Activated CD4-positive, alpha-beta T cell treated with anti-CD3 and anti-CD28 coated beads, Interleukin-2, amount 10 ng/mL, durations not matched to agents 7 days and 5 days (primary cell): ENCODE measurements at places on chromosomes 6 and 20. TPM values are rescaled to one million over a fixed set of nuclear protein-coding genes. Genes with fewer than 3 reads are reported as not detected.

- peaks cover 21% of the 10 kb centered on the region for H3K27me3 ChIP-seq
- peaks cover 30% of the 10 kb centered on the region for H3K4me1 ChIP-seq
- no peak overlapping the region for H3K27ac ChIP-seq
- H3K36me3 ChIP-seq, result peaks cover 19% of the 10 kb centered on the region
- DNase-seq, result no peak
Observed at GRCh38 chr20:49582413-49583334, 14.7 kb upstream of the PTGIS start.

- DNase-seq, result no peak
- H3K4me3 ChIP-seq, result no peak overlapping the region
- H3K36me3 ChIP-seq, result no peaks in the 10 kb centered on the region
- H3K27ac ChIP-seq, result no peak overlapping the region
- H3K27me3 ChIP-seq, result no peaks in the 10 kb centered on the region
- no peaks in the 10 kb centered on the region for H3K4me1 ChIP-seq
Observed at GRCh38 chr6:24481449-24481848, 7.9 kb downstream of the GPLD1 start.

DNA sequence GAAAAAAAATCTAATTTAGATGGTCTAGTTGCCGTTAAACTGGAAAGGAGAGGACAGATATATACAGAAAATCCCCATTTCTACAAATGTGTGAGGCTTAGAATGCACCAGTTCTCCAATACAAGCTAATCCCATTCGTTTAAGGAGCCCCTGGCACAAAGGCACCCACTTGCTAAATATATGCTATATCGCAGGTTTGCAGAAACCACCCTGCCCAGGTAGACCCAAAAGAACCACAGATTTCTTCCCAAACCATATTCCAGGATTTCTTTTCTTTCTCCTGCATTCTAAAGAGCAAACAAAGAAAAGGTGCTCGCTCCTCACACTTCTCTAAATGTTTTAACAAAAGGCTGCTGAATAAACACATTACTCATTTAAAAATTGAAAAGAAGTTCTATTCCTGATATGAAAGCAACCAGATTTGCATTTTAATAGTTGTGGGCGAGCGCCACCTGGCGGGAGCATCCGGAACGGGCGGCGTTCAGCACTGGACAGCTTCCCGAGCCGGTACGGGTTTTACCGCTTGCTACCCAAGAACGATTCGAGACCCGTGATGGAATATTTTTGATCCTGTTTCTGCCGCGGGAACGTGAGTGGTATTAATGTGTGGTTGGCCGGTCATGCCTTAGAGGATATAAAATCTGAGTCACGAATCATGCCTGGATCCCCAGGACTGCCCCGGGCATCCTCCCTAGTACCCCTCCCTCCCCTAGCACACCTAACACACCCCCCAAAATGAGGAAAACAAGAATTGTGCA, 2.1 kb downstream of the PTPRT start:
- peaks cover 5% of the 10 kb centered on the region for H3K4me1 ChIP-seq
- no peaks in the 10 kb centered on the region for H3K36me3 ChIP-seq
- H3K4me3 ChIP-seq, result no peak overlapping the region
- no peak overlapping the region for H3K27ac ChIP-seq

The MEP1A gene
- not detected for total RNA-seq

The CARMIL1 gene
- 5.4 TPM for total RNA-seq

GRCh38 chr6:157225575-157225995, 97.7 kb downstream of the TMEM242 start:
- no peaks in the 10 kb centered on the region for H3K27me3 ChIP-seq
- no peak for DNase-seq
- no peaks in the 10 kb centered on the region for H3K36me3 ChIP-seq

The IMPG1 gene
- total RNA-seq, result not detected

GRCh38 chr20:33656783-33657703, 5.1 kb upstream of the C20orf144 start:
- no peak for DNase-seq
- peaks cover 10% of the 10 kb centered on the region for H3K4me1 ChIP-seq
- no peak overlapping the region for H3K27ac ChIP-seq
- H3K27me3 ChIP-seq, result no peaks in the 10 kb centered on the region
- H3K4me3 ChIP-seq, result no peak overlapping the region
- peaks cover 4% of the 10 kb centered on the region for H3K36me3 ChIP-seq
